Stimulated activated CD4-positive, alpha-beta T cell treated with anti-CD3 and anti-CD28 coated beads, TNF-alpha, amount 100 ng/mL, for 4 hours (primary cell): ENCODE measurements at places on chromosomes 5 and 9.

DNA sequence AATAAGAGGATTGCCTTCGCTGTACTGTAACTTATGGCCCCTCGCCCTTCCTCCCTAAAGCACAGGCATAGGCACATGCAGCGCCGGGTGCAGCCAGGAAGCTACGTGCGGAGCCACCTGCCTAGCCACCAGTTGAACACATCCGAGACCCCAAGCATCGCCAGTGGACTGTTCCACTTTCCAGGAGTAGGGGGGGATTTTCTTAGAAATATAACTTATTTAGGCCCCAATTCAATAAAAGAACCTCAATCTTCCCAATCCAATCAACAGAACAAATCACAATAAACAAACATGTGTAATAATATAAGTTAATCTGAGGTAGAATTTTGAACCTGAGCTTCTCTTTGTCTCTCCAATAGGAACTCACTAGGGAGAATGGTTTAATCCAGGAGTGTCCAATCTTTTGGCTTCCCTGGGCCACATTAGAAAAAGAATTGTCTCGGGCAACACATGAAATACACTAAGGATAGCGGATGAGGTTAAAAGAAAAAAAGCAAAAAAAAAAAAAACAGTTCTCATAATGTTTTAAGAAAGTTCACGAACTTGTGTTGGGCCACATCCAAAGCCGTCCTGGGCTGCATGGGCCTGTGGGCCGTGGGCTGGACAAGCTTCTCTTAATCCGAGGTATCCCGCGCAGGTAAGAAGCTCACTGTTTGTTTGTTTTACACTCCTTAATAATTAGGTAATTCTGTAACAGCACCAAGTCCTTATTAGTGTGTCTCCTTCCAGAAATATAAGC is 22.0 kb upstream of the NIPBL start:
- DNase-seq: no peak

GRCh38 chr5:106127985-106128384 is 1542.8 kb downstream of the EFNA5 start:
- DNase-seq: no peak

DNA sequence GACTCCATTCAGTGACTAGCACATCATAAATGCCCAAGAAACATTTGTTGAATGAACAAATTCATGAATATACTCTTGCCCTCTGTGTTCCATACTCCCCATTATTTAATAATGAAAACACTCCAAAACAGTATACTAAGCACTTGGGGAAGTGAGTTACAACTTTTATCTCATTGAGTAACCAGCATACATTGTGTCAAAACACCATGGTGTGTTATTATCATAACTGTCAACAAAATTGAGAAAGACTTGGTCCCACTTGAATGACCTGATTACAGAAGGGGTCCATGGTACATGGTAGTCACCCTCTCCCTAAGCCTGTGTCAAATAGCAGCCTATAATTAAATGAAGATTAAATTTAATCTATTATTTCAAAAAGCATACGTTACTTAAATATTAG is 16.2 kb downstream of the ANKH start:
- no peak for DNase-seq

DNA sequence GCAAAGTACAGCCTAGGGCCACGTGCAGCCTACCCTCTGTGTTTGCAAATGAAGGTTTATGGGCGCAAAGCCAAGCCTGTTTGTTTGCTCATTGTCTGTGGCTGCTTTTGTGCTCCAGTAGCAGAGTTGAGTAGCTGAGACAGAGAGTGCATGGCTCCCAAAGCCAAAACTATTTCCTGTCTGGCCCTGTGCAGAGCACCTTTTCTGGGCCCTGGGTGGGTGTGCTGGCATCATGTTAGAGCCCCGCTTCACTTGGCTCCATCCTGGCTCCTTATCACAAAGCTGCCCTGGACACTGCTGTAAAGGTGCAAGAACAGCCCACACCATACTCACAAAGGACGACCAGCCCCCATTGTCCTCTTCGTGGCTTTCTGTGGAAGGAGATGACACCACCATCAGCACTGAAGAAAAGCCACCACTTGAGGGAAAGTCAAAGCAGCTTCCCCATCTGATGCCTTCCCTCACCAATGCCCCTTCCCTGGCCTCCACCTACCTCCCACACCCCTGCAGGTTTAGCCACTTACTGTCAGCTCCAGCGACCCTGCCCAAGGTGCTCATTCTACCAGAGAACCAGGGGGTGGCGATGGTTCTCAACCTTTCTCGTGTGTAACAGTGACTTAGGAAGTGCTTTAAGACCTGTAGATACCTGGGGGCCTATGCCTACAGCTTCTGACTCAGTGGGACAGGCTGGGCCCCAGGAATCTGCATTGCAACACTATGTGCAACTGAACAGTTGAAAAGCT is 23.4 kb downstream of the LCP2 start:
- peak; percentile 30 for DNase-seq

DNA sequence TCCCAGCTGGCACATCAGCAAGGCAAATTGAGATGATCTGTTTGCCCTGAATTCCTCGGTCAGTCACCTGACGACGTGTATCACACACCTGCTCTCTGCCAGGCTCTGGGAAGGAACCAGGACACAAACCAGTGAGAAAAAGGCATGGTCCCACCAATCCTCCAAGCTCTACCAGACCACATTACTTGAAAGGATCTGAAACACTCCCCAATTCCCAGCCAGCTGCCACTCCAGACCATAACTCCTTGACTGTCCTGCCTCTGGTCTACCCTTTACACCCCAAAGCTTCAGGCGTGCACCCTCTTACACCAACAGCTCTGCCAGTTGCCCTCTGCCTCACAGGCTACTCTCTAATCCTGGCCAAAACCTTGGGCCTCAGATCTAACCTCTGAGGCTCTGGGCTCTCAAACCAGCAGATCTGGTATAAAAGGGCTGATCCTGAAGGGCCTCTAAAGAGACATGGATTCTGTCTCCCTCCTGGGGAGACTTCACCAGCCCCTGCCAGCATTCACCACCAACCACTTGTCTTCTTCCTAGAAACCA is 6.8 kb downstream of the MGAT1 start:
- DNase-seq: no peak

GRCh38 chr9:97766092-97766491 is 69.0 kb upstream of the XPA start:
- DNase-seq: no peak

DNA sequence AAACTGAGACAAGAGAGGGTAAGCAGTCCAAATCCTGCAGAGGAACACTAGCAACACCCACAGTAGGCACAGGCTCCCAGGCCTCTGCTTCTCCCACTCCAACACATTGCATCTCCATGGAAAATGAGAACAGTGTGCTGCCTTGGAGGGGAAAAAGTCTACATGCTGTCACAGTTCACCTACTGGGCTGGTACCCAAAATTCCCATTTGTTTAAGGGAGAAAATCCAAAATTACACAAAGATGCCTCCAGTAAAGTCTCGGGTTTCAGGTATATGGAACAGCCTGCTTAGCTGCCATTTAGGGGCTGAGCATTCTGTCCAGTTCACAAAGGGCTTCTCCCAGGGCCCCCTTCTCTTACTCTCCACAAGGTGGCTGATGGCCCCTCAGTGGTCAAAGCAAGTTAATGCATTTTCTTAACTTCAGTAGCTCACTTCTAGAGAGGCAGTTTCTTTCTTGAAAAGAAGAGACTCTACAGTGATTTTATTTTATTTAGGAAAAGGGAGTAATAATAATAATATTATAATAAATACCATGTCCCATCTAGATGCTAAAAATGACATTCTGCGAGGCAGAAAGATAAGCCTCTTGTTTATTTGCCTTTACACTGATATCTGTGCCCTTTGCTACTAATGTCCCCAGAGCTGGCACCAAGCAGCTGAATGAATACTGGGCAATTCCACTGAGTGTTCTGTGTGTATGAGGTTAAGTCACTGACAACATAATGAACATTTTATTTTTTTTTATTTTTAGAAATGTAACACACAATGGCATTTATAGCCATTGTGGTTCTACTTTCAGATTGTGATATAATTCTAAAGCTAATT is 89.4 kb downstream of the RGS7BP start:
- DNase-seq: no peak

- no peak for DNase-seq
Observed at GRCh38 chr5:158303275-158303674, 444.3 kb upstream of the CLINT1 start.

DNA sequence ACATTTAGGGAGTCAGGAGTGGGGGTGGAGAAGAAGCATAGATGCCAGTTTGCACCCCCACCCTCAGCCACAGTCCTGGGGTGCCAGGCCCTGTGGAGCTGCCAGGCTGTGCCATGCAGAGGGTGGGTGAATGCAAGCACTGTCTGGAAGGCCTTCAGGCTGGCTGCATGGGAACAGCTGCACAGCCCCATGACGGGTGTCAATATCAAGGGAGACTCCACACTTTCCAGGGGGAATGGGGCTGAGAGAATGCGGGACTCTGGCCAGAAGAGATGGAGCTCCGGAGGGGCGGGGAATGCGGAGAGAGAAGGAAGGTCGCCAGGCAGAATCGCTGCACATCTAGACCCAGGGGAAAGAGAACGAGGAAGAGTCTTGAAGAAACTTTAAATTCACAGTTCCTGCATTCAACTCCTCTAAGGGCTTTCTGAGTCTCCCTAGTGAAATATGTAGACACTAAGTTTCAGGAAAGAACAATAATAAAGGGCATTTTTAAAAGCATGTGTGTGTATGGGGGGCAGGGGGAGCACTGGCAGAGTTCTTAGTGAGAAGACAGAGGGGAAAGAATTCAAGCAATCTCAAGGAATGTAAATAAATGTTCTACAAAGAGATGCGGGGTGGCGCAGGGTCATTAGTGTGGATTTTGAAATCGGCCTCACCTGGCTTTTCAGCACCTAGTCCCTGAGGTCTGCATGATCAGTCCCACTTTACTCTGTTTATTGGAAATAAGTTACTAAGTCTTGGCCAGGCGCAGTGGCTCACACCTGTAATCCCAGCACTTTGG is 59.1 kb downstream of the BOD1 start:
- no peak for DNase-seq

DNA sequence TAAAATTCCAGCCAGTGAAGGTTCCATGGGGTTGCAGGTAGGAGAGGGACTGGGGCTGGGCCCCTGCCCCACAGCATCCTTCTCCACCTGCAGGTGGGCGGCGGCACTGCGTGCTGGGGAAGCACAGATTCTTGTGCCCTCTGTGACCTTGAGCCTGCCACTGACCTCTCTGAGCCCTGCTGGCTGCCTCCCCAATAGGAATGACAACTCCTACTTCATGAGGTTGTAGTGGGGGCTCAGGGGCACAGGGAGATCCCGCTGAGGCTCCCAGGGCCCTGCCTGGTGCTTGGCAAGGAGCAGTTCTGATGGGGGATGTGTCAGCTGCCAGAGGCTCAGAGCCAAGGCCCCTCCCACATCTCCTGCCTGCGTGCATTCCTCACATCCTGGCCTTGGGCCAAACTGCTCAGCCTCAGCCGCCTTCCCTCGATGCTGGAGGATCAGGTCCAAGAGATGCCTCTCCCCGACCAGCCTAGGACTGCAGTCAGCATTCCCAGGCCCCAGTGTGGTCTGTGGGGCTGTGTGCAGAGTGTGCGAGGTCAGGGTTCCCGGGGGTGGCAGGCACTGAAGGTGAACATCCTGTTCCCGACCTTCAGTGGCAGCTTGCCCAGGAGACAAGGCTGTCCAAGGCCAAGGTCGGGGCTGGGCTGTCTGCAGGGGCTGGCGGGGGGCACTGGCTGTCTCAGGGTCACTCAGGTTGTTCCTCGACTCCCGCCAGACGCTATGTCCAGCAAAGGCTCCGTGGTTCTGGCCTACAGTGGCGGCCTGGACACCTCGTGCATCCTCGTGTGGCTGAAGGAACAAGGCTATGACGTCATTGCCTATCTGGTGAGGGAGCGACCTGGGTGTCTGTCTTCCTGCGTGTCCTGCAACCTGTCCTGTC is 7.0 kb downstream of the ASS1 start:
- no peak for DNase-seq

GRCh38 chr9:127628758-127629467 is 16.8 kb downstream of the STXBP1 start:
- no peak for DNase-seq

GRCh38 chr5:59992206-59992605 is 98.7 kb upstream of the PDE4D start:
- no peak for DNase-seq

GRCh38 chr5:34001241-34001841 is 6.5 kb downstream of the AMACR start:
- DNase-seq: no peak

- DNase-seq: no peak
Observed at GRCh38 chr5:171629628-171630349, 155.8 kb upstream of the SMIM23 start.

DNA sequence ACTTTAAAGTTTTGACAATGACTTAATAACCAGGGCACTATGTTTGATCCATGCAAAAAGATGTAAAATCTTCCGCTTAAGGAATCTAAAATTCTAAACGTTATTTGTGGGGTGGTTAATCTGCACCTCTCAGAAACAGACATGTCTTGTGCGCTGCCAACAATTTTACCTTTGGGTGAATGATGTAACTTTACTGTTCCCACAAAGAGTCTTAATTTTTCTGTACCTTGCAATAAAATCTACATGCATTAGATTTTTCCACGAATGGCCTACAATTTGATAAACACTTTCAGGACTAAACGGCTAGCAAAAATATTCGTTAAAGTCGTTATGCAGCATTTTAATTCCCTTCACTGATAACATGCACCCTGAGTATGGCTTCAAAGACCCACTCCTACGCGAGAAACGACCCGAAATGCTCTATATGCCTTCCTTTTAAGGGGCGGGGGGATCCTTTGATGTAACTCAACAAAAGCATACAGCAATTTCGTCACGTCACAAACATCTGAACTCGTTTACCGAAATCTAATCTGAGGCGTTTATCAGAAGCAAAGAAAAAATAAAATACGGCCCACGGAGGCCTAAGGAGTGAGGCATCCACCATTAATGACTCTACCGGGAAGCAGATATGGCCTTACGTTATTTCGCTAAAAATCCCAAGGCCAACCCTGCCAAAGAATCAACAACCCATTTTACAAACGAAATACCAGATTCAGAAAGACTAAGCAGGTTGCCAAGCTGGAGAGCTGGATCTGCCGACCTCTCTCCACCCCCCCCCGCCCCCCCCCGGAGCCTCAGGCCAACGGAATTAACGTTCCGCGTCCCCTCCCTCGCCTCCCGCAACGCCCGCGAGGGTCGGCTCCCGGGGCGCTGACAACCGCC is 621 bp downstream of the AK6 start:
- DNase-seq: peak; percentile 2

GRCh38 chr9:89993678-89994630 is 389.1 kb downstream of the GADD45G start:
- DNase-seq: no peak

DNA sequence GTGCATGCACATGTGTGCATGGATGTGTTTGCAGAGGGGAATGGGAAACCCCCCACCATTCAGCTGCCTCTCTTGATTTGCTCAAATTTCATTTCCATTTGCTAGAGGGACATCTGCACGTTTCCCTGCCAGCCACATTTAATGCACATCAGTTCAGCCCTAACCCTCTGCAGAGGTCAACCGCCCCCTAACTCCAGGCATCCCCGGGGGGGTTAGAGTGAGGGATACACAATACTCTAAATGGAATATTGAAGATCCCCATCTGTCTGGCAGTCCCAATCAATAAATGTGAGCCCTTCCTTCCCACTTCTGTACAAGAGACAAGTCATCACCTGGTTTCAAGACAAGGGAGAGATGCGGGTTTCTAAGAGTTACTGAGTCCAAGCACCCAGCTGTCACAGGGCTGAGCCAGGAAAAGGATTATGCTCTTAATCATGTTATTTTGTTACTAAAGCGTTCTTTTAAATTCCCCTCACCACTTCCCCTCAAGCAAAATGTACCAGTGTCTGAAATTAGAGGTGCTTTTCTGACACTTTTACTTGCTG is 134.1 kb downstream of the SEMA6A start:
- no peak for DNase-seq
